Stimulated activated CD8-positive, alpha-beta memory T cell treated with anti-CD3 and anti-CD28 coated beads, Interleukin-12 subunit alpha, Interleukin-12 subunit beta, amount 100 ng/mL, for 4 hours (primary cell): ENCODE measurements at places on chromosomes 1 and 21.

DNA sequence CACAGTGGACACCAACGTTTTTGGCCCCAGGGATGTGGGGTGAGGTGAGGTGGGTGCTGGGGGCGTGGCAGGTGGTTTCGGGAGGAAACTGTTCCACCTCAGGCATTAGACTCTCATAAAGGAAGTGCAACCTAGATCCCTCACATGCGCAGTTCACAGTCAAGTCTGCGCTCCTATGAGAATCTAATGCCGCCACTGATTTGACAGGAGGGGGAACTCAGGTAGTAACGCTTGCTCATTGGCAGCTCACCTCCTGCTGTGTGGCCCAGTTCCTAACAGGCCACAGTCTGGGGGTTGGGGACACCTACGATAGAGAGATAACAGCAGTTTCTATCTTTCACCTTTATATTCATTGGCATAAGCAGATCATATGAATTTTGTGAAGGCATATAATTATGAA, 347.1 kb downstream of the VAV3 start:
- no peak for DNase-seq

DNA sequence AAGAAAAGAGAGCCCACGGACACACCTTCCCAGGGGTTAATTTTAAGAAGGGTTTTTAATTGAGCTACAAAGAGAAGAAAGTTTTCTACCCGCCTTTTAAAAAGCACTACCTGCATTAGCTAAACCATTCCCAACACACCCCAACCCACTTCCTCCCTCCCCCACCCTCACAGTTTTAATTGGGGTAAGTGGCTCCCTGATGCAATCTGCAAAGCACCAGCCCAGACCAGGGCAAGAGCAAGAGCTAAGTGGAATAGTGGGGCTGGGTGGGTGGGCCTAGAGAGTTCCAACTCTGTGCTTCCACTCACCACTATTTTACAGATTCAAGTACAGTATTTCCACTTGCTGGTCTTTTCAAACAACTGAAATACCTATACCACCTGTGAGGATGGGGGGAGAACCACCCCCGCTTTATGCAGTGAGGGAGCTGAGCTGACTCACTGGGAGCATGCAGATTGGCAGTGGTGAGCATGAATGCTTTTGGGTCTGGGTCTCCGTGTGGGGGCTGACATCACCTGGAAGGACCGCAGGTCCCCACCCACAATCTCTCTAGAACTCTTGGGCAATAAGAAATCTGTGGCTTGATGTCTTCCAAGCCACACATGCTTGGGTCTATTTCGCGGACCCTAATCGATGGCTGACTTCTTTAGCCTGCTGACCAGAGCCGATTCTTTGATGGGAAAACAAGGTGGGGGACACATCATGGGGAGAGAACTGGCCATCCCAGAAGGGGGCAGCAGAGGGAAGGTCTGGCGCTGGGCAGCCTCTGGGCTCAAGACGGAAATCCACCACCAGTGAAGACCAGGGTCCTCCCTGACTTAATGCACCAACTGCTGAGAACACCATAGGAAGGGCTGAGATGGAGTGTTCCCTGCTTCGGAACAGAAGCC, 95.5 kb downstream of the SSBP3 start:
- DNase-seq, result no peak

DNA sequence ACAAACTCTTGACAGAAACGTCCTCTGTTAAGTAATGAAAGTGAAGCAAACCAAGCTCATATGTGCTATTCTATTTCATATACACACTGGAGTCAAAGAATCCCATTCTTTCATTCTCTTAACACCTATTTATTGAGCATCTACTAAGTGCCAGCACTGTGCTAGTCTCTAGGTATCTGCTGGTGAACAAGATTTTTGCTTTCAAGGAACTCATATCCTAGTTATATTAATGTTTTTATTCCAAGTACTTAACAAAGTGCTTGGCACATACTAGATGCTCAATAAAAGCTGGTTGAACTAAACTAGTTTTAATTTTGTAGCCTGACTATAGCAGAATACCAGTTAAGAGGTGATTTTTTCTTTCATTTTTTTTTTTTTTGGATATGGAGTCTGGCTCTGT, 3.6 kb upstream of the RNF2 start:
- no peak for DNase-seq

GRCh38 chr1:205510308-205510950, 6.0 kb downstream of the CDK18 start:
- DNase-seq, result no peak

DNA sequence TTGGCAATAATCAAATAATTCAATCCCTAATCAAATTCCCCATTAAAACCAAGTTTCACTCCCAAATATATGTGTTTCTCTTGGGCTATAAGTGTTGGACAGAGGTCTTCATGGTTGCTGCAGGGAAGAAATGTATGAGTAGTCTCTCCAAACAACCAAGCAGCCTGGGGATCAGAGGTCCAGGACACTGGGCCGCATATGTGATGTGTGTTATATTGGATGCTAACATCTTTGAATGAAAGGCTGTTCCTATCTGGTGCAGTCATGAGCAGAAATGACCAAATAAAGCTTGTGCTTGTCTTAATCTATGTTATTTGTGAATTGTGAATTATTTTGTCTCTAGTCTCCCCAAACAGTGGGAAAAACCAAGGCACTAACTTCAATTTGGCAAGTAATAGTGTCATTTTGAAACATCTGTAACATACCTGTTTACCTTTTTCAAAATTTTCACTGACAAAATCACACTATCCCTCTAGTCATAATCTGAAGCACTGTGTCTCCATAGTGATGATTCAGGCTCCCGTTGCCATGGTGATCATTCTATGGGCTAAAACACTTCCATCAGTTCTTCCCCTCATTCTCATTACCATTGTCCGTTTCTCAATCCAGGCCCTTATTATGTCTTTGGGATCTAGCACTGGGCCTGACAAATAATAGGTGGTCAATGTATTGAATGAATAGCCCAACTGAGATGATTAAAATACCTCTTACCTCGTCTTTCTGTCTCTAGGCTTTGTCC, 12.5 kb upstream of the TADA1 start:
- DNase-seq, result no peak

DNA sequence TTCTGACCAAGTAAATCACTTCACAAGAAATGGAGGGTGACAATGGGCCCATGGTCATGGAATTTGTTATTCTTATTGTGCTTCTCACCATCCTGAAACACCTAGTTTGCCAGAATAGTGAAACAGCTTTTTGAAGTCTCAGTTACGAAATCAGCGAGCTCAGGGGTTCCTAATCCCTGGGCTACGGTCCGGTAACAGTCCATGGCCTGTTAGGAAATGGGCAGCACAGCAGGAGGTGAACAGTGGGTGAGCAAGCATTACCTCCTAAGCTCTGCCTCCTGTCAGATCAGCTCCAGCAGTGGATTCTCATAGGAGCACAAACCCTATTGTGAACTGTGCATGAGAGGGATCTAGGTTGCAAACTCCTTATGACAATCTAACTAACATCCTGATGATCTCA, 1356.3 kb downstream of the KCNT2 start:
- no peak for DNase-seq

DNA sequence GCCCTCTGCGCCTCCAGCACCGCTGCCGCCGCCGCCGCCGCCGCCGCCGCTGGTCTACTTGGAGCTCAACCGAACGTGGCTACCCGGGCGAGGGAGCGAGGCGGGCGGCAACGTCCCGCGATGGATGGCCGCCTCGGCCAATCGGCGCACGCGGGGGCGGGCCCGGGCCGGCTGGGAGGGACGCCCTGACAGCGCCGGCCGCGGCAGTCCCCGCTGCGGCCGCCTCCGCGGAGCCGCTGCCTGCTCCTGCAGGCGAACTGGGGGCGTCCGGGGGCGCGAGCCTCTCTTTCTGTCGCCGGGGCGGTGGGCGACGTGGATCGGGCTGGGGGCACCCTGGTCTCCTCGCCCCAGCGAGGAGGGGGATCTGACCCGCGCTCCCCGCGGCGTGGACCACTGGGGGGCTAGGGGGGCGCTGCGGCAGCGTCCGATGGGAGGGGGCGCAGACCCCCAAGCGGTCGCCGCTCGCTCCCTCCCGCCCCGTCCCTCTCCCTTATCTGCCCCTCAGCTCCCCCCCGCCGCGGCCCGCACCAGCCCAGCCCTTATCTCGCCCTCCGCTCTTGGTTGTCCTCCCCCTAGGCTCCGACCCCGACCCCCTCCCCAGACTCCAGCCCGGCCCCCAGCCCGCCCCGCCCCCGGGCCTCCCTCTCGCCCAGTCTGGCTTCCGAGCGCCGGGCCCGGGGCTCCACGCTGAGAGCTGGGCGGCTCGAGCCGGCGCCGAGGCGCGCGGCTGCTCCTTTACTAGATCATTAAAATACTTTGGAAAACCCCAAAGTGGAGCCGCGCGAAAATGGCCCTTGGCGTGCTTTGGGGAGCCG, at the start of gene SSBP3:
TSS of gene SSBP3 (minus strand) at position 56 of the 815 bp plus-strand sequence.
- peak; percentile 87 for DNase-seq

DNA sequence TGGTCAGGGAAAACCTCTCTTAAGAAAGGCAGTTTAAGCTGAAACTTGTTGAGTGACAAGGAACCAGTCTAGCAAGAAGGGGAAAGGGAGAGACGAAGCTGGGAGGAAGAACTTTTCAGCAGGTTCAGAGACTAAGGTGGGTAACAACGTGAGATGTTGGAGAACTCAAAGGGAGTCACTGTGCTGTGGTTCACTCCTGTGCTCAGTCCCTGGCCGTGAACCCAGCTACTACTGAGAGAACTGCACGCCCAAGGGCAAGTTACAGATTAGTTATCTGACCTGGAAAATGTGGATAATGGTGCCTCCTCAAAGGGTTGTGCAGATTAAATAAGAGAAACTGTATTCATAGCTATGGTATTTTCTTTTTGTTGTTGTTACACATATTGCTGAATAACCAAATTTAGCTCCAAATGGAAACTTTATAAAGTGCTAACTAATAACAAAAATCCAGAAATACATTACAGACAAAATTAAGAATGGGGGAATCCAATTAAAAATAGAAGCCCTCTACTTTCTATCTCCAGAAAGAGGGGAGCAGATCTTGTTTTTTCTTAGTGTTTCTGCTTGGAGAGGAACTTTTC, 2.9 kb downstream of the ZBTB40 start:
- DNase-seq, result no peak

- no peak for DNase-seq
Measured at GRCh38 chr21:43849532-43850299, 15.3 kb upstream of the AGPAT3 start.

- DNase-seq, result no peak
Measured at GRCh38 chr1:224800486-224801119, 128.9 kb upstream of the DNAH14 start.

GRCh38 chr1:112637254-112638109, 17.9 kb downstream of the CAPZA1 start:
- no peak for DNase-seq

DNA sequence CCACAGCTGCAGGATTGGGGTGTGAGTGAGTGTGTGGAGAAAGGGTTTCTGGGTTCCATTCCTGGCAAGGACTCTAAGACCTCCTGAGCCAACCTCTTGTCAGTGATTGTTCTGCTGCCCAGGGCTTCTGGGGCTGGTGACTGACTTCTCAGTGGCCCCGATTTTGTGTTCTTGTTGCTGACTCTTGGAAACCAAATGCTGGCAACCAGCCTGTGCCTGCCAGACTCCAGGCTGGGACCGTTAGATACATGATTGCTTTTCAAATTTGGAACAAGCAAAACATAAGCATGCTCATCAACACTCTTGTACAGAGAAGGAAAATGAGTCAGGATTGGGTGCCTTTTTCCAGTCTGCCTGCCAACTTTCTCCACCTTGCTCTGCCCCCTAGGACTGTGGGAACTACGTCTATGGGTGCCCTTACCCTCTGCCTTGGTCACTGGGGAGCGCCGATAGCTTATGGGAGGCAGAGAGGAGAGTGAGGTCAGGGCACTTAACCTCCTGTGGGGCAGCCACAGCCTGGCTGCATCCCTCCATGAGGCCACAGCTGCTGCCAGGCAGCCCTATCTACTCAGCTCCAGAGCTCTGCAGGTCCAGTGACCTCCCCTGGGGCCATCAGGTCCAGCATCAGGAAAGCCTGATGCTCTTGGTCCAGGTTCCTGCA, 39.3 kb upstream of the EPS8L3 start:
- no peak for DNase-seq

GRCh38 chr1:191290441-191290840, 812.8 kb upstream of the BRINP3 start:
- no peak for DNase-seq

GRCh38 chr1:46180082-46180616, 3.9 kb upstream of the P3R3URF start:
- DNase-seq, result no peak

GRCh38 chr21:26918323-26919079, 48.4 kb downstream of the ADAMTS5 start:
- no peak for DNase-seq

DNA sequence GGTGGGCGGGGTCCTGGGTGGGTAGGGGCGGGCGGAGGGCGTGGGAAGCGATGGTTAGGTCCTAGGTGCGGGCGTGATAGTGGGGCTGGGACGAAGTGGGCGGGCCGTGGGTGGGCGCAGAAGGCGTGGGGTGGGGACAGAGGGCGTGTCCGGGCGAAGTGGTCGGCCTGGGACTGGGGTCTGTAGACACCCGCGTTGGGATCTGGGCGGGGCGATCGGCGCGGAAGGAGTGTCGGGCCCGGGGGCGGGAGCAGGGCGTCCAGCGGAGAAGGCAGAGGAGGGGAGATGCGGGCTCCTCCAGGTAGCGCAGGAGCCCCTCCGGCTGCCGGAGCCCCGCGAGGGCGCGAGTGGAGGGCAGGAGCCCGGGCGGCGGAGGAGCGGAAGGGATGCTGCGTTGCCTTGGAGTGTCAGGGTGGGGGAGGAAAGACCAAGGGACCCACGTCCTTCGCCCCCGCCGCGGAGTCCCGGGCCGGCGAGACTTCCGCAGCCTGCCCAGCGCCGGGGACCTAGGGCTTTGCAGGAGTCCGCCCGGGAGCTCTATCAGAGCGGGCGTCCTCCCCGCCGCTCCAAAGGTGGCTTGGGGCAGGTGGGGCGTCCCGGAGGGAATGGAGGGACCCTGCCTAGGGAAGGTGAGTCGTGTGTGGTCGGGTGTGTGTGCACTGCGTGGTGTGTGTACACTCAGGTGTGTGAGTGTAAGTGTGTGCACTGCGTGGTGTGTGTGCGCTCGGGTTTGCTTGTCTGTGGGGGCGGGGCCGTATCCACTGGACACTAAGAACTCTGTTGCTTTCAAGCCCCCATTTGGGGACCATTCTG, 27.0 kb upstream of the PRSS38 start:
- no peak for DNase-seq
